ENCODE measurements at places on chromosomes 5 and 9. TPM values are rescaled to one million over a fixed set of nuclear protein-coding genes. Genes with fewer than 3 reads are reported as not detected.

DNA sequence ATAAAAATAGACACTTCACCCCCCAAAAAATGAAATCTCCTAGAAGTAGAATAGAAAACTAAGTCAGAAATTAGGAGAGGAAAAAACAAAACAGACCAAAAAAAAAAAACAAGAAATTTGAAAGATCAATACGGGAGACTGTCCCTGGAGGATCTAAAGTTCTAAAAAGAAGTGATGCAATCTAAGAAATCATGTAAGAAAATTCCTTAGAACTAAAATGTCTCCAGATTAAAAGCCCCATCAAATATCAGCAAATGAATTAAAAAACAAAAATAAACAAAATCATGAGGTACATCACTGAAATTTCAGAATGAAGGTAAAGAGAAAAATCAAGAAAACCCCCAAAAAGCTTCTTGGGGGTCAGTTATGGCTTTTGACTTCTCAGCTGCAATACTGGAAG is 13.5 kb downstream of the FNIP1 start:
- H3K27me3 ChIP-seq: no peaks in the 10 kb centered on the region
- H3K27ac ChIP-seq: no peak overlapping the region
- DNase-seq: no peak
- H3K4me1 ChIP-seq: no peaks in the 10 kb centered on the region
- no peaks in the 10 kb centered on the region for H3K36me3 ChIP-seq

DNA sequence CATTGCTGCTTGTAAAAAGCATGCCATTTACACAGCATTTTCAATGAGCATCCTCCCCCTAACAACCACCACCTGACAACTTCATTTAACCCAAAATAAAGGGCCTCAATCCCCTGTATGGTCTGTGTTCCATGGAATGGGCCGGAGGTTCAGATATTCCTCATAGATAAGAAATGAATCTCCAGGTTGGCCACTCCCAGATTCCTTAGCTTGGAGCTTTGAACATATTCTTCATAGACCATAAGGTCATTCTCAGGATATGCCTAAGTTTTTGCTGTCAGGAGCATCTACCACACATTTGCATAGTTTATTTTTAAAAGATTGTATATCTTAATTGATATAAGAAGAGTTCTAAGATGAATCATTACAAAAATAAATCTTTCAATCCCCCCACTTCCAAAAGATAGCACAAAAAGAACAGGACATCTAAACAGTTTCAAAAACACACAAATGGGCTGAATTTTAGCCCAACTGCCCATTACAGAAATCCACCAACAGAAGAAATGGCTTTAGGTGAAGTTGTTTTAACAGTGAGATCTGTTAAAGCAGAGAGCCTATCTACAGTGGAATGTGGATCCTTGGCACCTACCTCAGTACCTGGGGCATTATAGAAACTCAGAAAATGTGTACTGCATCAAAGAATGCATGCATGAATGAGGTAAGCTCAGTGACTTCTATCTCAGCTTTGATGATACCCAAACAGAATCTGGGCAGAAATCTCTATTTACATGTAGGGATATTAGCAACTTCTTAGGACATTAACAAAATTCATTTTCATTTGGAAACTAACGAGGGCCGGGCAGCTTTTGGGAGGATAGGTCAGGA is 179.8 kb downstream of the SEC61B start:
- H3K4me3 ChIP-seq: no peak overlapping the region
- H3K4me1 ChIP-seq: no peaks in the 10 kb centered on the region
- no peak overlapping the region for H3K27ac ChIP-seq
- peaks cover 7% of the 10 kb centered on the region for H3K27me3 ChIP-seq
- no peaks in the 10 kb centered on the region for H3K36me3 ChIP-seq

- H3K4me3 ChIP-seq: no peak overlapping the region
- H3K27ac ChIP-seq: peak overlapping the region; percentile 90
- H3K27me3 ChIP-seq: no peaks in the 10 kb centered on the region
- no peaks in the 10 kb centered on the region for H3K36me3 ChIP-seq
- H3K4me1 ChIP-seq: peaks cover 43% of the 10 kb centered on the region
Measured at GRCh38 chr5:59034498-59035186, 451.8 kb downstream of the RAB3C start.

DNA sequence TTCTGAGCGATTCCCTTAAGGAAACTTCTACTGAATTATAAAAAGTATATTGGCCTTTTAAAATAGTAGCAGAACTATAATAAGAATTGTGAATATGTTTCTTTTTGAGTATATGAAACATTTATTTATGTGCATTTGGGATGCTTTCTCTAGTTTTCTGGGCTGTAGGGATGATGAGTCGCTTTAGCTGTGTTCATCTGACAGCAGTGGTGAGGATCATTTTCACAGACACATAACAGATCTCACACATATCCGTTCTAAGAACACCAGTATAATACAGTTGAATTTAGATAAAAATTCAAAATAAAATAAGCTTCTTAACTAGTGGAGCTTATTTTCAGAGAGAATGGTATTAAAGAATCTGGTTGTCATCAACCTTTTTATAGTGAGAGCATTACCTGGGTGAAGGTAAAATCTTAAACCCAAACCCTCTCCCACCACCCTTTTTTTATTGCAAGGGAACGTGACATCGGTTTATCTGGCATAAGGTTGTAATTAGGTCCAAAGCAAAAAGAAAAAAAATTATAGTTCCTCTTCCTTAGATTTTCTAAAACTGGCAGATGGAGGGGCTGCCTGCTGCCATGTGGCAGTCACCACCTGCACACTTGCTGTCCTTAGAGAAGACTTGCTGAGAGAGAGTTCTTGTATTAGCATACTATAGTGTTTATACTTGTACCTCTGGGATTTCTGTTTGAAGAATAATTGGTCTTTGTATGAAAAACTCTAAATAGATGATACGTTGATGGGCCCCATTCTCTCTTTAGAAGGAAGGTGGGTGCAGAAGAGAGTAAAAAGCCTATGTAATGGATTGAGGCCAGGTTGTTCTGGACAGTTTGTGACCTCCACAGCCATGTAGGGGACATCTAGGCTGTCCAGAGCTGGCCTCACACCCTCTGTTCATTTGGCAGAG is 86.8 kb downstream of the CAMK4 start:
- H3K27ac ChIP-seq: no peak overlapping the region
- no peak overlapping the region for H3K4me3 ChIP-seq
- DNase-seq: no peak

GRCh38 chr9:92727716-92728700 is 36.6 kb downstream of the BICD2 start:
- no peaks in the 10 kb centered on the region for H3K4me1 ChIP-seq
- H3K27me3 ChIP-seq: no peaks in the 10 kb centered on the region
- H3K36me3 ChIP-seq: peaks cover 3% of the 10 kb centered on the region
- no peak overlapping the region for H3K4me3 ChIP-seq
- DNase-seq: peak; percentile 50

- DNase-seq: no peak
- H3K4me3 ChIP-seq: no peak overlapping the region
- H3K27me3 ChIP-seq: no peaks in the 10 kb centered on the region
- H3K36me3 ChIP-seq: peaks cover 20% of the 10 kb centered on the region
Measured at GRCh38 chr5:103270581-103270980, 12.0 kb downstream of the MACIR start.

DNA sequence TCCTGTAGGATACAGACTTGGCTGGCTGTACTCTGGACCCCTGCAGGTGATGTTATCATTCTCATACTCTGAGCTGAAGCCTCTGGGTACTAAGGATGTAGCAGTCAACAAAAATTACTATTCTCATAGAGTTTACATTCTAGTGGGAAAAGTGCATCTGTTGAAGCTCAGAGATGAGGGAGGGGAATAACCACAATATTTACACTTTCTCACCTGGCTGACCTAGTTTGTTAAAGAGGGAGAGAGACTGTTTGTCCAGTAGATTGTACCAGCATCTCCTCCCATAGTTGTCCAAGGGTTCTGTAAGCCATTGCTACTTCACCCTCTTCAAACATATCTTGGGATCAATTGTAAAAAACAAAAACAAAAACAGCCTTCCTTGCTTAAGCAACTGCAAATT is 33.8 kb upstream of the CHD1 start:
- no peak for DNase-seq
- no peak overlapping the region for H3K4me3 ChIP-seq
- no peaks in the 10 kb centered on the region for H3K4me1 ChIP-seq
- H3K27ac ChIP-seq: no peak overlapping the region
- no peaks in the 10 kb centered on the region for H3K27me3 ChIP-seq

- no peak for DNase-seq
- peaks cover 13% of the 10 kb centered on the region for H3K4me1 ChIP-seq
- H3K36me3 ChIP-seq: no peaks in the 10 kb centered on the region
- H3K27me3 ChIP-seq: peaks cover 2% of the 10 kb centered on the region
Measured at GRCh38 chr9:86557918-86558317, 203.7 kb upstream of the TUT7 start.

DNA sequence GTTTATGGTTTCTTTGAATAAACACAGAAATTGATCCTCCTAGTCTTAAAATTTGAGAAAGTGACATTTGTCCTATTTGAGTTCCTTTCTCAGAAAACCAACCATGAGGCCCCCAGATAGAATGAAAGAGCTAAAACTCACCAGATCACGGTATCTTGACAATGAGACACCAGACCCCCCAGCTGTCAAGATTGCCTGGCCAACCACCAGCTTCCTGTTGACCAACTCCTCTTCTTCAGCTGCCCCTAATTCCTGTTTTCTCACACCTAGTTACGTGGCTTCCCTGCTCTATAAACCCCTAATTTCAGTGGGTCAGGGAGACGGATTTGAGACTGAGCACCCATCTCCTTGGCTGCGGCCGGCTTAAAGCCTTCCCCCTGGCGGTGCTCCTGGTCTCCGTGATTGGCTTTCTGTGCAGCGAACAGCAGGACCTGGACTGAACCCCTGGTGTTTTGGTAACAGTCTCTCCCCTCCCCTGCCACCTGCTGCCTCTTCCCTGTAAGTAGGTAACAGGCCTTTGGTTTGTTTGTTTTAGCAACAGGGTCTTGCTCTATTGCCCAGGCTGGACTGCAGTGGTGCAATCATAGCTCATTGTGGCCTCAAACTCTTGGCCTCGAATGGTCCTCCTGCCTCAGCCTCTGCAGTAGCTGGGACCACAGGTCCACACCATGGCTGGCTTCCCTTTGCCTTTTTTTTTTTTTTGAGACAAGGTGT is 4.8 kb upstream of the ENTPD2 start:
- H3K4me3 ChIP-seq: no peak overlapping the region
- no peaks in the 10 kb centered on the region for H3K4me1 ChIP-seq
- no peaks in the 10 kb centered on the region for H3K36me3 ChIP-seq
- peak; percentile 29 for DNase-seq
- no peak overlapping the region for H3K27ac ChIP-seq

Gene SH3GL2
- 0.29 TPM for total RNA-seq

Gene SLC46A2
- total RNA-seq: under 0.01 TPM
